ENCODE measurements at places on chromosomes 1 and 21.
A peak's percentile ranks its signal among the peaks of the same experiment; 100 is the strongest.

GRCh38 chr1:13583966-13584791 is 547 bp downstream of the PDPN start:
- DNase-seq = no peak

GRCh38 chr1:8439015-8439702 is 121.2 kb downstream of the SLC45A1 start:
- DNase-seq = no peak

- no peak for DNase-seq
Measured at GRCh38 chr1:165281207-165281901, 75.2 kb downstream of the LMX1A start.

- DNase-seq = peak; percentile 60
Measured at GRCh38 chr1:227947386-227947675, 401 bp downstream of the WNT9A start.

- no peak for DNase-seq
Measured at GRCh38 chr21:21662776-21663175, 664.6 kb downstream of the NCAM2 start.

GRCh38 chr1:30272277-30273020 is 450.9 kb downstream of the MATN1 start:
- DNase-seq = no peak

DNA sequence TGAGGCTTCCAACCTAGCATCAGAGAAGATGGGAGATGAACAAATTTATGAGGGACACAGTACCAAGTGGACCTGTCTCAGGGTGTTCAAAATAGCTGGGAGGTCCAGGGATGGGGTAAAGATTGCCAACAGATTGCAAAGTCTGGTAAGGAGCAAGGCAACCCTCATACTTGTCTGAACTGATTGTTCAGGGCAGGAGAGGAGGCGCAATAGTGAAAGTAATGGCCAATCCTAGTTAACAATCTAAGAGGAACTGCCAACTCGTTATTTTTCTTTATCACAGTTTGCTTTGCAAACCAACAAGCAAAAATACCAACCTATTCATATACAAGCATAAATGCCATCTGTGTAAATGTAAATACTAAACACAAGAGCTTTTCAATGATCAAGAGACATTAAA is 78.4 kb upstream of the S1PR1 start:
- DNase-seq = no peak

DNA sequence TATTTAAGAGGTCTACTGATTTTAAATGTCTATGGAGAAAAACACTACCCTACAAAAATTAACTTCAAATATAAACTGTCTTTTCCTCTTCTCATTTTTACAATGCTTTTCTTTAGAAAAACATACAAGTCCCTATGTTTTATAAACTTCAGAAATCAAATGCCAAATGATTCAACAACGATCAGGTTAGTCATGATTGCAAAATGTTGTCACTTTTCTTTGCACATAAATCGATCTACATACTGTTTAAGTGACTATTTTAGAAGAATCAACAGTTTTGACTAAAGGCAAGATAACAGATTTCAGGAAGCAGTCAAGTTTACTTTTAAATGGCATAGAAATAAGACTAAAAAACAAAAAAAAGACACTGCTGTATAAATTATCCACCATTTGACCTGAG is 168.7 kb downstream of the GPATCH2 start:
- DNase-seq = no peak

GRCh38 chr1:6982860-6983259 is 197.6 kb downstream of the CAMTA1 start:
- no peak for DNase-seq

GRCh38 chr1:158049853-158050252 is 56.4 kb downstream of the KIRREL1 start:
- DNase-seq = no peak

DNA sequence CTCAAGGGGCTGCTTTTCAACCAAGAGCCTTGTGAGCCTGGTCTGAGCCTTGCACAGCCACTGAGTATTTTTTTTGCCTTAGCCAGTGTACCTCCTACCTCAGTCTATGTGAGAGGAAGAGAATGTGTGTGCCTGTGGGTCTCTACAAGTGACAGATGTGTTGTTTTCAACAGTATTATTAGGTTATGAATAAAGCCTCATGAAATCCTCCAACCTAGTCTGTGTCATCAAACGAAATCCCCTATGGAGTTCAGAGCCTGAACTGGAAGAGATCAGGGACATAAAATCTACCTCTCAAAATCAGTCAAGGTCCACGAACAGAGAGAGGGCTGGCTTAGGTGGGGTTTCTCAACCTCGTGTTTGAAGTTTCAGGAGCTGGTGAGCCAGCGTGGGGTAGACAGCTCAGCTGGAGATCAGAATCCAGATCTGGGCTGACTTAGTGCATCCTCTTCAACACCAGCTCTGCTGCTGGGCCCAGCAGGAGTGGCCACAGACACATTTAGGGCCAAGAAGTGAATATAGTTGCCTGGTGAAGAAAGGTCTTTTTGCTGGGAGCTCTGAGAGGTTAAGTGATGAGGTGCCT is 8.2 kb downstream of the XKR8 start:
- no peak for DNase-seq

GRCh38 chr1:200646515-200646914 is 23.2 kb downstream of the DDX59 start:
- DNase-seq = no peak

GRCh38 chr21:35399706-35400105 is 350.6 kb upstream of the RUNX1 start:
- no peak for DNase-seq

- DNase-seq = no peak
Measured at GRCh38 chr1:220164517-220164916, 70.6 kb downstream of the IARS2 start.

DNA sequence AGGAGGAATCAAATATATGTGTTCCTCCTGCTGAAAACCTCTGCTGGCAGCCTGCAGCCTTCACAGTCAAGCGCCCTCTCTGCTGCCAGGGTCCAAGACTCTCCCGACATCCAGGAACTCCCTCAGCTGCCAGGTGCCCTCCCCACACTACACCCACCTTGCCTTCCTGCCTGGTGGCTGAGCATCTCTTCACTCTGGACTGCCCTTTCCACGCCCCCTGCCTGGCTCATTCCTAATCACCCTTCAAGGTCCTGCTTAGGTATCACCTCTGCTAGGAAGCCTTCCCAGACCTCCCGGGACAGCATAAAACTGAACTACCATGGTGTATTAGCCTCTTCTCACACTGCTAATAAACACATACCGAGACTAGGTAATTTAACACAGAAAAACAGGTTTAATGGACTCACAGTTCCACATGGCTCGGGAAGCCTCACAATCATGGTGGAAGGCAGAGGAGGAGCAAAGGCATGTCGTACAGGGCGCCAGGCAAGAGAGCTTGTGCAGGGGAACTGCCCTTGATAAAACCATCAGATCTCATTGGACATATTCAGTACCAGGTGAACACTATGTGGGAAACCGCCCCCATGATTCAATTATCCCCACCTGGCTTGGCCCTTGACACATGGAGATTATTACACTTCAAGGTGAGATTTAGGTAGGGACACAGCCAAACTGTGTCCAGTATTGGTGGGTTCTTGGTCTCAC is 15.3 kb downstream of the LDLRAD1 start:
- no peak for DNase-seq

DNA sequence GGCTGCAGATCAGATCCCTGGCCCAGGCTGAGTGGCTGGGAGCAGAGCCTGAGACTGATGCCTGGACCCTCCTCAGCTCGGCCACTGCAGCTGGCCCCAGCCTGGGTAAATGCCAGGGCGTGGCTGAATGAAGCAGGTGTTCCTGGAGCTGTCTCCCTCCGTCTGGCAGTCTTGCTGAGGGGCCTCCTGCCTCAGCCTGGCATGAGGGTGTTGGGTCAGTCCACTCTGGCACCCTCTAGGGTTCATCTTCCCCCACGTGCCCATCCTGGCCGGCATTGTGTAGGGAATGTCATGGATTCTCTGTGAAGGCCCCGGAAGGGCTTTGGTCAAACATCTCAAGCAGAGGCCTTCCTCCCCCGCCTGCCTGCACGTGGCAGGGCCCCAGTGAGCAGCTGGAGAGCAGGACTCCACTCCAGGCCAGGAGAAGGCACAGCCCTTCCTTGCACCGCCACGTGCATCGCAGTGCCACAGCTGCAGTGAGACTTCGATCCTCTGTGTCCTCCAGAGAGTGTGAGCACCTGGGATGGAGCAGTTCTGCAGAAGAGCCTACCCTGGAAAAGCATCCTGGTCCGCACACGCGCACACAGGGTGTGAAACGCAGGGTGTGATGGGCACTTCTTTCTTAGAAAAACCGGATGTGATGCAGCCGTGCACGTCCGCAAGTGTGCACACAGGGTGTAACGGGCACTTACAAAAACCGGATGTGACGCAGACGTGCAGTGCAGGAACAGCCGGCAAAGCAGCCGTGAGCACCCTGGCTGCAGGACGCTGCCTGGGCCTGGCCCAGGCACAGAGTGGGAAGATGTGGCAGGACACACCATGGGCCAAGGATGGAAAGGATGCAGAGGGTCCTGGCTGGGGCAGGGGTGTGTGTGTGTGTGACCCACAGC is 4.6 kb upstream of the KRTAP10-4 start:
- DNase-seq = no peak

DNA sequence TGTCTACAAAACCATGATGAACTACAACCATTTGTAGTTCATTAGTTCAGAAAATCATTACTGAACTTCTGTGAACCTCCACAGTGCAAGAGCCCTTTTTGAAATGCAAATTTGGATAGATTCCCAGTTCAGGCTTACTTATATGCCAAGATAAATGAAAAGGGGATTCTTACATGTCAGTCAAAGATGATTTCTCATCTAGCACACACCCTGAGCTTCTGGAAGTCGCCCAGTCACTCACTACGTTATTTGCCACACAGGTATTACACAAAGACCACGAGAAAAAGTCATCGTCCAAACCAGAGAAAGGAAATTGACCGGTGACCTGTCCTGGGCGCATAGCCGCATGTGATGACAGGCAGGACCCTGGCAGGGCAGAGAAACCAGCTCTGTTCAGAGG is 41.8 kb downstream of the ETS2 start:
- DNase-seq = no peak

GRCh38 chr1:16174886-16175598 is 19.2 kb upstream of the EPHA2 start:
- DNase-seq = no peak

- no peak for DNase-seq
Measured at GRCh38 chr21:16993416-16994038, 519.3 kb upstream of the CXADR start.

GRCh38 chr1:207039380-207040180 is 7.0 kb upstream of the C1orf116 start:
- no peak for DNase-seq

- DNase-seq = no peak
Measured at GRCh38 chr1:110916669-110917306, 43.8 kb downstream of the CD53 start.

GRCh38 chr21:42986125-42986783 is 11.9 kb downstream of the PKNOX1 start:
- no peak for DNase-seq

- DNase-seq = no peak
Measured at GRCh38 chr1:23902321-23903278, 10.6 kb downstream of the CNR2 start.

DNA sequence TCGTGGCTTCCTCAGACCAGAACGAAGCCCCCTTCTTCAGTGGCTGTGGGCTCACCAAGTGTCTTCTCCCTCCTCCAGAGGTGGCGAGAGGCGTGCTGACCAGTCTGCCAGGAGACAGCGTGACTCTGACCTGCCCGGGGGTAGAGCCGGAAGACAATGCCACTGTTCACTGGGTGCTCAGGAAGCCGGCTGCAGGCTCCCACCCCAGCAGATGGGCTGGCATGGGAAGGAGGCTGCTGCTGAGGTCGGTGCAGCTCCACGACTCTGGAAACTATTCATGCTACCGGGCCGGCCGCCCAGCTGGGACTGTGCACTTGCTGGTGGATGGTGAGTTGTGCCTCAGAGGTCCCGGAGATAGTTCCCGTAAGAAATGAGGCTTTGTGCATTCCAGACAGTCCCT is 24.0 kb downstream of the IL6R start:
- no peak for DNase-seq

DNA sequence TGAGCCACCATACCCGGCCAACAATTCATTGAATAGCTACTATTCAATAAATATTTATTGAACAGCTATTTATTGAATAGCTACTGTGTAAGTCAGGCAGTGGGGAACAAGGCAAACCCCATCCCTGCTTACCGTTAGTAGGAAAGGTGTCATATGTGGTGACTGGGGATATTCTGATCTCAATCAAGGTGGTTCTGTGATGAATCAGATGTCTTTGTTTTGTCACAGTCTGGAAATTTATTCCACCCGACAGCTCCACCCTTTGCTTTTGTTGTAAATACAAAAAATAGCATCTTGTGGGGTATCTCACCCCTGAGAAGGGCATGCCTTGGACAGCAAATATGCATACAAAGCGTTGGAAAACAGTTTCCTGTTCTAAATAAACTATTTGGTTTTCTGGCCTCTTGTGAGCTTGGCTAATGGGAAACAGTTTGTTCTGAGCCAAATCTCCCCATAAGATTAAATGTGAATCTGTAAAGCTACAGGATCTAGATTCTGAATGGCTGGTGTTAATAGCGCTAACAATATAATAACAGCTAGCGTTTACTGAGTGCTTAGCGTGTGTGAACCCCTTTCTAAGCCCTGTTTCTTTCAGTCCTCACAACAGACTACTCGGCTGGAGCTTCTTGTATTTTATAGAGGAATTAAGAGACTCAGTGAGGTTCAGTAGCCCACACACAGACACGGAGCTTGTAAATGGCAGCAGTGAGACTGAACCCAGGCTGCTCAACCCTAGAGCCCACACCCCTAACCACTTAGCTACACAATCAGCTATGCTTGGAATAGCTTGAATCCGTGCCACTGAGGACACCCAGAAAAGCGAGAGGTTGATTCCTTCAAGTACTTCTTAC is 5.5 kb downstream of the PDPN start:
- no peak for DNase-seq

- no peak for DNase-seq
Measured at GRCh38 chr1:211571998-211572397, 7.0 kb downstream of the SLC30A1 start.

DNA sequence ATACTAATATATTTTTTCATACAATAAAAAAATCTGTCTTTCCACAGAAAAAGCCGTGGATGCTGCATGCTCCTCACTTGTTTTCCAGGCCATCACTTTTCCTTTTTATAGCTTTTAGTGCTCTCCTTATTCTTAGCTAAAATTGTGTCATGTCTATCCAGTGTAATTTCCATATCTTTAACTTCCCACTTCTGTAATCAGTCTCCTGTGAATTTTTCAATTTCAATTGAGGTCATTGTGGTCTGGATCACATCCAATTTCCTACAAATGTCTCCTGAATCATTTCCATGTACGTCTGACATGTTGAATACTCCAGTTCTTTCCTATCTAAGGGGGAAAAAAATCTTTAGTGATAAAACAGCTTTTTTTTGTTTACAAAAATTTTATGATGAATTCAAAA is 838.2 kb upstream of the B3GALT2 start:
- DNase-seq = no peak
